ENCODE measurements at places on chromosomes 7 and 10.

DNA sequence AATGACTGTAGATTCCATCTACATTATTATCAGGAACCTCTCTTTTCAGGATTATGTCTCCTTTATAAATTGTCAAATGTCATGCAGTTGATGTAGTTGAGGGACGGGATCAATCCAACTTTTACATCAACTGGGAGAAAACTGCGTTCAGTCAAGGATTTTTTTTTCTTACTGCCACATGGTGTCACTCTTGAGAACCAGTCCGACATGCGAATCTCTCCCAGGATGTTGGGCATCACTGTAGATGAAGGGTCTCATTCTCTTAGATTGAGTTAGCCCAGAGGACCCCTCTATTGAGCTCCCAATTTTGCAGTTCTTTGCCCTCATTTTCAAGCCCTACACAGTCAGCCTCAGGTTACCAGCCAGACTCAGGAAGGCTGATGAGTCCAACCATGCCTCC lies 120.3 kb upstream of the PTPRZ1 start:
- no peak overlapping the region for H3K27ac ChIP-seq
- H3K4me3 ChIP-seq = no peak overlapping the region
- H3K27me3 ChIP-seq = no peaks in the 10 kb centered on the region
- no peak for DNase-seq
- H3K4me1 ChIP-seq = no peaks in the 10 kb centered on the region

GRCh38 chr7:99267841-99268576 lies 4.6 kb upstream of the MYH16 start:
- H3K36me3 ChIP-seq = no peaks in the 10 kb centered on the region
- H3K27ac ChIP-seq = no peak overlapping the region
- H3K4me1 ChIP-seq = no peaks in the 10 kb centered on the region
- DNase-seq = no peak
- H3K27me3 ChIP-seq = no peaks in the 10 kb centered on the region

- no peaks in the 10 kb centered on the region for H3K4me1 ChIP-seq
- no peak overlapping the region for H3K27ac ChIP-seq
- H3K27me3 ChIP-seq = no peaks in the 10 kb centered on the region
- no peak overlapping the region for H3K4me3 ChIP-seq
These were observed 22.1 kb downstream of the ARMC10 start for GRCh38 chr7:103097041-103097440.

DNA sequence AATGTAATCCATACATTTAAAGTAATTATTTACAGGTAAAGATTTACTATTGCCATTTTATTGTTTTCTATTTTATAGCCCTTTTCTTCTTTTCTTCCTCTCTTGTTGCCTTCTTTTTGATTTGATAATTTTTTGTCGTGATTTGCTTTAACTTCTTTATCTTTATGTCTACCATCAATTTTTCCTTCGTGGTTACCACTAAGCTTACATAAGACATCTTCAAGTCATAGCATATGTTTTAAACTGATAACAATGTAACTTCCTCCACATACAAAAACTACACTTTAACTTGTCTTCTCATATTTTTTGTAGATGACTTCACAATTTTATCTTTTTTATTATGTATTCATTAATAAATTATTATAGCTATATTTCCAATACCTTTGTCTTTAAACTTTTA lies 316.6 kb downstream of the PLXDC2 start:
- H3K4me3 ChIP-seq = no peak overlapping the region
- H3K27me3 ChIP-seq = no peaks in the 10 kb centered on the region
- no peak for DNase-seq
- no peaks in the 10 kb centered on the region for H3K4me1 ChIP-seq
